Cardiac septum (tissue), 1 donor: ENCODE measurements at places on chromosomes 16 and 17. TPM values are rescaled to one million over a fixed set of nuclear protein-coding genes. Genes with fewer than 3 reads are reported as not detected.

DNA sequence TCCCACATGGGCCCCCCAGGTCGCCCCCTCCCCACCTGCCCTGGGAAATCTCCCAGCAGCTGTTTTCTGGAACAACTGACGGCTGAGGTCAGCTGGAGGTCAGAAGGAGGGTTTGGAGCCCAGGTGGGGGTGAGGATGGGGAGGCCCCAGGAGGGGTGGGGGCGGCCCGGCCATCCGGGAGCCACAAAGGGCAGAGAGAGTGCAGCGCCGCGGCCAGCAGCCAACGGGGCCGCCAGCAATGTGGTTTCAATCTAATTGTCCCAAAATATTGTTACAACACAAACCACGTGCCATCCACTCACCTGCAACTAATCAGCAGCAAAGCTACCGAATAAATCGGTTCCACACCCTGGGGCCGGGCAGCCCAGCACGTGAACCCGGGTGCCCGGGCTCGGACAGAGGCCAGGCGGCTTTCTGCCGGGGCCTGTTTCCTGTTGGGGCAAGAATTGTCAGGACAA lies 28.3 kb upstream of the SLC38A10 start:
- no peak for DNase-seq

DNA sequence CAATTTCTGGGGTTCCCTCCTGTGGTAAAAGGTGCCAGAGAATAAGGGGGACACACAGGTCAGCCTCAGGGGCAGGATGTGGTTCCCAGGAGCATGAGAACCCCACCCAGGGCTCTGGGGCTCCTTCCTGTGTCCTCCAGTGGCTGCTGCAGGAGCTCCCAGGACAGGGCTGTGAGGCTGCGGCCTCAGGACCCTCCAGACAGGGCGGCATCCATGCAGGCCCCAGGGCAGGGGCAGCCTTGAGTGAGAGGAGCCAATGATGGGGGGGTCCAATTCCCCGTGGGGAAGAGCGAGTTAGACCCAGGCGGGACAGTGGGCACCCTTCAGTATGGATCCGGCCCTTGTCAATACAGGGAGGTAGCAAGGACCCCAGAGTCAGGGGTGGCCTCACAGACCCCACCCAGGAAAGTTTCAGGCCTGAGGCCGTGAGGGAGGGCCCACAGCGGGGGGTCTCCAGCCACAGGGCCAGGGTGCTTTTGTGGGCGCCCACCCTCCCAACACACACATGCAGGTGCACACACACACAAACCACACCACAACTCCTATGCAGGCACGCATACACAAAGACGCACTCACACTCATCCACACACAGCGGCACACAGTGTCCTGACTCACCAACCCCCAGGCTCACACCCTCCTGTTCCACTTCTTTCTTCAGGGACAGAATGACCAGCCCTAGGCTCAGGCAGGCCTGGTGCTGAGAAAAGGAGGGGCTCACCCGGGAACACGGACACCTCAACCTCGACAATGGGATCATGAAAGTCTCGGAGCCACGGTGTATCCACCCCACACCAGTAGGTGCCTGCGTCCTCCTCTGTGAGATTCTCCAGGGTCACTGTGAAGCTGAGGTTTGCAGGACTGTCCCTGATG lies 1.8 kb downstream of the CD300C start:
- DNase-seq, result no peak

- no peak for DNase-seq
These were observed 71.3 kb downstream of the TMC6 start for GRCh38 chr17:78057113-78057740.

Gene HSD11B2
- 0.27 TPM for total RNA-seq

Gene MYH11
- 62.2 TPM for total RNA-seq
